ENCODE measurements at places on chromosomes 6 and 20.

GRCh38 chr6:140988780-140989179, 1143.9 kb upstream of the GJE1 start:
- DNase-seq, result no peak

DNA sequence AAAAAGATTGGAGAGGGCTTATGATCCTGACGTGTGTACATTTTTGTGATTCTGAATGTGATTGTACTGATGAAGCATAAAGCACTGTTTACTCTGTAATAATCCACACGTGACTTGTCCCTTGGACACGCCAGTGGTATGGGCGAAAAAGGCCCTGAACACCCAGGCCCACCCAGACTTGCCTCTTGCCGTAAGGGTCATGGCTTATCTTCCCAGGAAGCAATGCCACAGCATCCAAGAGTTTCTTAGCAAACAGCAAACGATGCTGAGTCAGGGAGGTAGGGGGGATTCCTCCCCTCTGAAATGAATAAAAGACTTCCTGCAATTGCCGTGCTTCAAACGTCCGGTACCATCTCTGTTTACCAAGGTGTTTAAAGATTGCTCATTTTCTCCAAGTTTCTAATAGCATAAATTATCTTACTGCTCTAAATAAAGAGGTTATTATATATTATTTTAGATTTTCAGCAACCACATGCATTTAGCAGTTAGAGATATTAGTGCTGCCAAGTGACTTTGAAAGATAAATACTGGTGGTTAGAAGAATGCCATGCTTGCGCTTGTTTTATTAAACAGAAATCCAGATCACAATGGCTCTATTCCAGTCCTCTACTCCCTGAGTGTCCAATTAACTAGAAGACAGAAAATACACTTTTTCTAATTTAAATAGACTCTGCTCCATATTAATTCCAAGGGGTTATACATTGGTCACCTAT, 212.8 kb upstream of the CST7 start:
- no peak for DNase-seq

GRCh38 chr20:58227391-58228102, 906 bp downstream of the ANKRD60 start:
- DNase-seq, result no peak

DNA sequence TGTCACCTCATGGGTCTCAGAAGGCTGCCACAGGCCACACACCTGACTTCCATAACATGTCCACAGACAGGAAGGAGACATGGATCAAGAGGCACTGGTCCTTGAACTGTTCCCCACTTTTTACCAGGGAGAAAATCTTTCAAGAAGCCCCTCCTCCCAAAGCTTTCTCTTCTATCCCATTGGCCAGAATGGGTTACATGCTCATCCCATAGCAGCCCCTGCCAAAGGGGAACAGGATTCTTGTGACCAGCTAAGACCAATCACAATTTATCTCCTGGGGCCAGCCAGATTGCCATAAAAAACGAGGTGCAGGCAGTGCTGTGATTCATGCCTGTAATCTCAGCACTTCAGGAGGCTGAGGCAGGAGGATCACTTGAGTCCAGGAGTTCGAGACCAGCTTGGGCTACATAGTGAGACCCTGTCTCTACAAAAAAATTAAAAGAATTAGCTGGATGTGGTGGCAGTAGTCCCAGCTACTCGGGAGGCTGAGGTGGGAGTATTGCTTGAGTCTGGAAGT, 59.4 kb downstream of the TMEM242 start:
- DNase-seq, result no peak

GRCh38 chr6:33206027-33206863, 1.8 kb downstream of the HSD17B8 start:
- DNase-seq, result no peak

All from CD4-positive, alpha-beta T cell treated with Interleukin-4 for 4 hours (primary cell).